Stimulated activated naive CD8-positive, alpha-beta T cell treated with anti-CD3 and anti-CD28 coated beads, Interleukin-15, Interleukin-2, amounts not matched to agents 100 U/mL and 50 U/mL, for 24 hours (primary cell): ENCODE measurements at places on chromosomes 2 and 18.

GRCh38 chr2:62604336-62604735, 98.3 kb upstream of the TMEM17 start:
- DNase-seq = no peak

DNA sequence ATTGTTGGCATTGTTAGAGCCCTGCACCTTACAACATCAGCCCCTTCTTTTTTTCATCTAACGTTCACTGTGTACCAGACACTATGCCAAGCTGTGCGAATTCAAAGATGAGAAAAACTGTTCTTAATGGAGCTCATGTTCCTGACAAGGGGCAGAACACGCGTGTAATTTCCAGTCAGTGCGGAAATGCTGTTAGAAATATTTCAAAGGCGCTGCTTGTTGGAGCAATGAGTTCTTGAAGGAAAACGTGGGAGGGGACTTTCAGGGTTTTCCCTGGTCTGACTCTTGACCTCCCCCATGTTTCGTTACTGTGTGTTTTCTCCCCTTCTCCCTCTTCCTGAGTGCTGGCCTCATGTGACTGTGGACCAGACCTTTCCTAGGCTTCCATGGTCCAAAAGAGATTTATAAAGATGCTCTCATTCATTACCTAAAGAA, 1.5 kb downstream of the MTHFD2 start:
- DNase-seq = peak; percentile 32

GRCh38 chr18:3715231-3716080, 265.5 kb downstream of the TGIF1 start:
- no peak for DNase-seq

DNA sequence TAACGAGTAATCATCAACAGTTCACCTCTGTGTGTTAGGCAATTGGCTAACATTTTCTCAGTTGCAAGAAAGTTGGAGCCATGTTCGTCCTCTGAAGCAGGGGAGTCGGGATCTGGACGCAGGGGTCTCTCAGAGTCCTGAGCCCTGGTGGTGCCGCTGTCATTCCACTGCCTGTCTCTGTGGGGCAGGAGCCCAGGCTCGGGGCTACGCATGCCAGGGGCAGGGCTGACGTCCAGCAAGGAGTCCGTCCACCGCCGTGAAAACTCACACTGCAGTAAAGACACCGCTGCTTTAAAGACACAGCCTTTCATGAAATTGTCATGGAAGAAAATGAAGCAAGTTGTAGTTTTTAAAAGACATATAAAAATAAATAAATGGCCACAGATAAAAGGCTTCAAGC, 571.1 kb upstream of the SOX11 start:
- DNase-seq = no peak

DNA sequence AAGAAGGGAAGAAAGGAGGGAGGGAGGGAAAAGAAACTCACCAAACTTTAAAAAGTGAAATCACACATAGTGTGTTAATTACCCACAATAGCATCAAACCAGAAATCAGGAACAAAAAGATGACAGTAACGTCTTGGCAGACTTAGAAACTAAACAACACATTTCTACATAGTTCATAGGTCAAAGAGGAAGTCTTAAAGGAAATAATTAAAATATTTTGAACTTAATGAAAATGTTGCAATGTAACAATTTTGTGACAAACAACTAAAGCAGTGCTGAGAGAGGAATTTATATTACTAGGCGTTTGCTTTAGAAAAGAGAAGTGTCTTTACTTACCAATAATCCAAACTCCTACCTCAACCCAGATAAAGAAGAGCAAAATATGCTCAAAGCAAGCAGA, 505.0 kb upstream of the ID2 start:
- DNase-seq = no peak

GRCh38 chr2:59752512-59752911, 800.9 kb downstream of the BCL11A start:
- no peak for DNase-seq

DNA sequence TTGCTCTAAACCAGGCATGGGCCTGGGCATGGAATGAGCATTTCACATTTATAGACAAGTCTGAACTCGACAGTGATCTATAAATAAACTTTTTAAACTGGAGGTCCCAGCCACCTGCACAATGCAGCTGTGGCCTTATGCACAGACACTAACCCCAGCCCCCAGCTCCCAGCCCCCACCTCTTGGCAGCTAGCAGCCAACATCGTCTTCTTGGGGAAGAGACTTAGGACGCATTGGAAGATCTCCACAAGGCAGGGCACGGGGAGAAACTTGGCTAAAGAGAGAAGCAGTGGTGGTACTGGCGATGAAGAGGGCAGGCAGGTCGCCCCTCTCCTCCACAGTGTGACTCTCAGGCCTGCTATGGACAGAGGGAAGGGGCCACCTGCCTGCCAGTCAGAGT, 213.2 kb downstream of the ANAPC1 start:
- DNase-seq = no peak

DNA sequence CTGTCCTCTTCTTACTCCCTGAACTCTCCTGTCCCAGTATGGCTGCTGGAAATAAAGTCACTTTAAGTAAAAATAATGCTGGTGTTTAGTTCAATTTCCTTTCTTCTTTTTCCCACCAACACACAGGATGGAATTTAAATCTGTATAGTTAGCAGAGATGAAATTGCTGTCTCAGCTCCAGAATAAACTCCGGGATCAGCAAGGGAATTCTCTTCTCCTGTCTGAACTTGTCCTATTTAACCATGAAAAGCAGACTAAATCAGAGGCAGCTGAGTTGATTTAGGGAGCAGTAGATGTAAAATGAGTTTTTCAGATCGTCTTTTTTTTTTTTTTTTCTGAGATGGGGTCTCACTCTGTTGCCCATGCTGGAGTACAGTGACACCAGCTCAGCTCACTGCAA, 25.9 kb downstream of the TTLL4 start:
- DNase-seq = no peak

GRCh38 chr2:233408366-233409285, 54.3 kb downstream of the DGKD start:
- no peak for DNase-seq
